ENCODE measurements at places on chromosomes 7 and 10.

DNA sequence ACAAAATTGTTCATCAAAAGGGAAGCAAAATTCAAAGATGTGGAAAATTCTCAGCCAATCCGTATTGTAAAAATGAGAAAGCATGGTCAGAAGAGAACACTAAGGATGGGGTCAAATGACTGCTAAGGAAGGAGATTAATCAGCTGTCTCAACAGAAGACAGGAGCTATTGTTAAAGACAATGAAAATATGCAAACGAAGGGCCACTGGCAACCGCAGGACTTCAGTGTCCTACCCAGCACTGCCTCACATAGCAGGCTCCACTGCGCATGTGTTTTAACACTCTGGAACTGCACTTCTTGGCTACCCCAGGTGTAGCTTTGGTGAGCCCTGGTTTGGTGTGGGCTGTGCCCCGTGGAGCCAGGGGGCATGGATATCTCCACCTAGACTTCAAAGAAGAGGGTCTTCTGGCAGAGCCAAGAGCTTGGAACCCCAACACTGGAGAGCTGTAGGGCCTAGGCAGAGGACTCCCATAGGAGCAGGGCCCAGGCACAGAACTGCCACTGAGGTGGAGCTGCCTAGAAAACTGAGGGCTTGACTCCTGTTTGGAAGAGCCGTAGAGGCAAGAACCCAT is 176.2 kb upstream of the GDF10 start:
- no peak for DNase-seq

DNA sequence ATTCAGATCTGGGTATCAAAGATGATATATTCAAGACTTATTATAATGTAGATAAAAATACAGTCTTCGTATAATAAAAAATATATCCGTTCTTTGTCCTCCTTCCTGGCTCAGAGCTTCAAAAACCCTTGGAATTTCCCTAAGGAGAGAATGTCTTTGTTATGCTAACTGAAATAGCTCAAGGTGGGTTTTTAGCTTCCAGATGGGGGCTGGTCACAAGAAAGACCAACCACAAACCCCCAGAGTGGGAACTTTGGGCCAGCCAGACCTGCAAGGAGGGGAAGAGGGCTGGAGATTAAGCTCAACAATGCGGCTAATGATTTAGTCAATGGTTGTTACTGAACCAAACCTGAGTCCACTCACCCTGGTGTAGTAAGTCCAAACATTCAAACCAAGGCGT is 196.4 kb downstream of the SDHAF3 start:
- DNase-seq, result no peak

- no peak for DNase-seq
Measured at GRCh38 chr7:99380032-99380822, 5.7 kb downstream of the ARPC1B start.

DNA sequence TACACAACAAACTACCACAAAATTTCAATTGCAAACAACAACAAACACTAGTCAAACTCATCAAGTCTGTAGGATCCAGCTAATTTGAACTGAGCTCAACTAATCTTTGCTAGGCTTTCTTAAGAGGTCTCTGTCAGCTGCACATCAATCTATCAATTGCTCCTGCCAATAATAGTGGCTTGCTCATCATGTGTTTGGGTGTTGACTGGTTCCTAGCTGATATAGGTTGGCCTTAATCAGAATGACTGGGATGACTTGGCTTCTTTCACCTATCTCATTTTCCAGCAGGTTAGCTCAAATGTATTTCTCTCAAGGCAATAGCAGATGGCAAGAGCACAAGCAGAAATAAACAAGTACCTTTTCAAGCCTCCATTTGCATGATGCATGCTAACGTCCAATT is 370.3 kb upstream of the NFE2L3 start:
- no peak for DNase-seq

GRCh38 chr7:100011516-100011915 is 3.9 kb upstream of the ZKSCAN1 start:
- DNase-seq, result no peak

- DNase-seq, result no peak
Measured at GRCh38 chr7:28329661-28330363, 82.5 kb upstream of the CREB5 start.

DNA sequence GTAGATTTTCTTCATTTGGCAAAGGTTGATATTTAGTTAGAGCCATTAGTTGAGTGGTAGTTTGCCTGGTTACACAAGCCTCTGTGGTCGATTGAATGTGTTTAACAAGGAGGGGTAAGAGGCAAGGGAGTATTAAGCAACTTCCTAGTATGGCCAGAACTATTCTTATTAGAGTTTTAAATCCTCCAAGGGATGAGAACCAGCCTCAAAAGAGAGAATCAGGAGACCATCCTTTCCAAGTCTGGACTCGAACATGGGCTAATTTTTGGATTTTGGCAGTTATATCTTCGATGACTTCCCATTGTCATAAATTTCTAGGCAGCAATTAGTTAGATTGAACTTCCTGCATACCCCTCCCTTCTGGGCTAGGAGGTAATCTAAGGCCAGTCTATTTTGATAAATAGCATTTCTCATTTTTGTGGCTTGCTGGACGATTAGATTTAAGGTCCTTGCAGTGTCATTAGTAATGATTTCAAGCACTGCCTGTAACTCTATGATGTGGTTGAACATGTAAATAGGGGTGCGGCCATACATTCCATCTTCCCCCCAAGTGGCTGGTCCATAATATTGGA is 219.5 kb upstream of the KCND2 start:
- DNase-seq, result no peak

GRCh38 chr10:132542086-132542775 is 4.6 kb downstream of the INPP5A start:
- DNase-seq, result no peak

Measured in hepatocyte (in vitro differentiated cells).